Dermis microvascular lymphatic vessel endothelial cell (primary cell): ENCODE measurements at places on chromosomes 16 and 17. TPM values are rescaled to one million over a fixed set of nuclear protein-coding genes. Genes with fewer than 3 reads are reported as not detected.

DNA sequence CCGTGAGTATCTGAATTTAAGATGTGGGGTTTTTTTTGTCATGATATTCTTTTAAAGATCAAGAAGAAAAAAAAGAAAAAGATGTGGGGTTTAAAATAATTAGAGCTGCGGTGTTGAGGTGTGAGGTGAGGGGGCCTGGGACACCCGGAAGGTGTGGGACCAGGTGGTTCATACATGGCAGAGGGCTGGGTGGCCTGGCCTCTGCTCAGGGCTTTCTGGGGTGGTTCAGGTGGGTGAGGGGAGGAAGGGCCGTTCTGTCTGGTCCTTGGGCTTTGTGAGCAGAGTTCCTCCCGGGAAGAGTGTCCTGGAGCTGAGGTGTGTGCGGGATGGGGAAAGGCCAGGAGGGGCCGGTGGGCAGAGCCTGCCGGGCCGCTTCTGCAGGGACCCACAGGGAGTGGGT, 5.0 kb downstream of the PRSS27 start:
- no peak for DNase-seq

- DNase-seq: no peak
These were observed 74.0 kb downstream of the N4BP1 start for GRCh38 chr16:48535831-48536613.

DNA sequence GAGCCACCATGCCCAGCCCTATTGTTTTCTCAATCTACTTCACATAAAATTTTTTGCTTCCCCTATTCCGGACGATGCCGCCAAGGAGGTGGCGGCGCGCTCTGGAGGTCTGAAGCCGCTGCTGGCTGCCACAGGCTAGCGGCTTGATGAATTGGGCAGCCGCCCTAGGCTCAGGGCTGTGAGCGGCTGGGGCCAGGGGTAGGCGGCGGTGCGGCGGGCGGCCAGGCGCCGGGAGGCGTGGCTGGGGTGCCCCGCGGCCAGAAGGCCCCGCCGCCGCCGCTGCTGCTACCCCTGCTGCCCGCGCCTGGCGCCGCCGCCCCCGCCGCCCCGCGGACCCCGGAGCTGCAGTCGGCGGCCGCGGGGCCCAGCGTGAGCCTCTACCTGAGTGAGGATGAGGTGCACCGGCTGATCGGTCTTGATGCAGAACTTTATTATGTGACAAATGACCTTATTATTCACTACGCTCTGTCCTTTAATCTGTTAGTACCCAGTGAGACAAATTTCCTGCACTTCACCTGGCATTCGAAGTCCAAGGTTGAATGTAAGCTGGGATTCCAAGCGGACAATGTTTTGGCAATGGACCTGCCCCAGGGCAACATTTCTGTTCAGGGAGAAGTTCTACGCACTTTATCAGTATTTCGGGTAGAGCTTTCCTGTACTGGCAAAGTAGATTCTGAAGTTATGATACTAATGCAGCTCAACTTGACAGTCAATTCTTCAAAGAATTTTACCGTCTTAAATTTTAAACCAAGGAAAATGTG, 41.7 kb downstream of the ANKFY1 start:
- no peak for DNase-seq

DNA sequence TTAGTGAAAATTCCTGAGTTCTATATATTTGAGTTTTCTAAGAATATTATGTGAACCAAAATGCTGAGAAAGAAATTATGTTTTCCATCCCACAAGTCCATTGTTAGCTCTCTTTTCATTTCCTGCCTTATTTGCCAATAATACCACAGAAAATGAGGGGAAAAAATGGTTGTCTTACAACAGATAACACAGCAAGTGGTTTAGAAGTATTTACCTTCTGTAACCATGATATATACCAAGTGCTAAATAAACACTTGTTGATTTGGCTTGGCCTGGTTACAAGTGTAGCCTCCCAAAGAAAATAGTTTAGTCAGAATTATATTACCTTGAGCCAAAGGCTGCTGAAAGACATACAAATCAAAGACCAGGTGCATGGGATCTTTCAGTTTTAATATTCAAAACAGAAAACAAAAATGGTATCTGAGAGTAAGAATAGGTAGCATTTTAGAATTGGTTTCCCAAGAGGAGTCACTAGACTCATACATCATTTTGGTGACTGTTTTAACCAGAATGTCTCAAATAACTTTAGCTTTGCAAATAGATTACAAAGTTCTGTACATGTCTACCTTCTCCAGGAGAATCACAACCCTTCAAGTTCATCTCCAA, 439.8 kb upstream of the DYNLRB2 start:
- DNase-seq: no peak

GRCh38 chr17:75019146-75019545, 6.7 kb downstream of the MRPL58 start:
- no peak for DNase-seq

DNA sequence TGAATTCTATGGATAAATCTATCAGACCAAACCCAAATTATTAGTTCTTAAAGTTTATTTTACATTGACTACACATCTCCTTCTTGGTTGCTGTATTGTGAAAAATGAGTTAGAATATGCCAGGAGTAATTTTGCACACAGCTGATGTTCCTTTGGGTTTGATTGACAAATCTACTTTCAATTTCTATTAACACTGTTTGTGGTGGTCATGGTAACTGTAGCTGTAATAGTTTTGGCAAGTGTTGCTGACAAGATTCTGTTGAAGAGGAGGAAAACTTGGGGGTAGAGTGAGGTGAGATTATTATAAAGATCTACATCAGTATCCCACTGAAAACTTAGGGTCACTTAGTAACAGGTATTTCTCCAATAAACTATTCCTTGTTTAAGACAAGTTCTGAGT, 30.3 kb downstream of the MRTFB start:
- no peak for DNase-seq

DNA sequence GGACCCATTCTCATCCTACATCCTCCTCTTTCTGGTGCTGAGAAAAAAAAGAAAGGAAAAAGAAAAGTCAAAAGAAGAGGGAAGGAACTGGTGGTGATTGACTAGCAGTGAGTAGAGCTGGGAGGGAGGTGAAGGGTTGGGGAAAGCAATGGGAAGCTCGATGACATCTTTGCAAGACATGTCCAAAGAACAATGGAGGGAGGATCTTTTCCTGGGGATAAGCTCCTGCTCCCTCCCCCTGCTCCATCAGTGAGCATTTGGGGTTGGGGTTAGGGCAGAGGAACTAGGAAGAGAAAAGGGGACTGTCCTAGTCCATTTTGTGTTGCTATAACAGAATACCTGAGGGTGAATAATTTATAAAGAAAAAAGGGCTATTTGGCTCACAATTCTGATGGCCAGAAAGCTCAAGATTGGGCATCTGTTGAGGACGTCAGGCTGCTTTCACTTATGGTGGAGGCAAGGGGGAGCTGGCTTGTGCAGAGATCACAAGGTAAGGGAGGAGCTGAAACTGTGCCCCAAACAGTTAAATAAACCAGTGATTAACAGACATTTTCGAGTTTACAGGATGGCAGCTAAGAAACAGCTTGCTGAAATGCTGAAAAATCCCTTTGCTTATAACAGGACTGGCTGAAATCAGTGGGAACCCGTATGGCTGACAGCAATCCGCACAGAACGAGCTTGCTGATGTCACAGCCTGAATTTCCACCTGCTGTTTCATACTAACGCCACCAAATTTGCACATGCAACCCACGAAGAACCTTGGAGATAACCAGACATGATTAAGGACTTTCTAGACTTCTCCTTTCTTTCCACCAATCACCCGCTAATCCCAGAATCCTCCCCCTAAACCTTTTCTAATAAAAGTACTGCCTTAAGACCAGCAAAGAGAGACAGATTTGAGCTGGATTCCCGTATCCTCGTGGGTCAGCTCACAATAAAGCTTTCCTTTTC, 1.6 kb upstream of the ODF4 start:
- DNase-seq: no peak

Gene GP1BA
- not detected in 2 replicates for total RNA-seq

Gene KRTAP4-16
- not detected in 2 replicates for total RNA-seq
